ENCODE measurements at places on chromosomes 2 and 18.
A peak's percentile ranks its signal among the peaks of the same experiment; 100 is the strongest.

DNA sequence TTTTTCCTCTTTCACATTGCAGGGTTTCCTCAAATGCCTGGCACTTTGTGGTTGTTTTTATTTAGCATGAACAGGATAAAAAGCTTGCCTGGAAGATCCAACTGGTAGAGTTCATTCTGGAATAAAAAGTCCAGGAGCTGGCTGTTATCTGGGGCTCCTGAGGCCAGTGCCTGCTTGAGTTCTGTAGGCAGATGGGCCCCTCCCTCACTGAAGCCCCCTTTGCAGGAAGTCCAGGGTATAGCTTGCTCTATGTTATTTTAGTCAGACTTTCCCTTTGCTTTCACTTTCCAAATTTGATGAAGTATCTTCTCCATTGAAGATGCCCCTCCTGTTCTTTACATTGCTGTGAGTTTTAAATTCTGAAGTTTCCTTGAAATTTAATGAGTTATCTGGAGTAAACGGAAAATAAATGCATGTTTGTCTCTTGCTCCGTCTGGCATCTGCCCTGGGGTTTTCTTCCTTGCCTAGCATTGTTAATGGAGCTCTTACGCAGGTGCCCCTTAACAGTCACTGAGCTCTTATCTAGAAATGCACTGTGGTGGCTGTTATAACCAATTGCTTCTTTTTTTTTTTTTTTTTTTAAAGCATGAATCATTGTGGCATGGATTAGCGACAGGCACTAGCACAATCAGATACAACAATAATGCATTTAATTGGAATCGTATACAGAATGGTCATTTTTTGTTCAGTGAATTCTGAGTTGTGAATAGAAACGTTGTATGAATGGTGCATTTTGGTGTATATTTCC lies 27.0 kb upstream of the LPIN1 start:
- peak; percentile 35 for DNase-seq

DNA sequence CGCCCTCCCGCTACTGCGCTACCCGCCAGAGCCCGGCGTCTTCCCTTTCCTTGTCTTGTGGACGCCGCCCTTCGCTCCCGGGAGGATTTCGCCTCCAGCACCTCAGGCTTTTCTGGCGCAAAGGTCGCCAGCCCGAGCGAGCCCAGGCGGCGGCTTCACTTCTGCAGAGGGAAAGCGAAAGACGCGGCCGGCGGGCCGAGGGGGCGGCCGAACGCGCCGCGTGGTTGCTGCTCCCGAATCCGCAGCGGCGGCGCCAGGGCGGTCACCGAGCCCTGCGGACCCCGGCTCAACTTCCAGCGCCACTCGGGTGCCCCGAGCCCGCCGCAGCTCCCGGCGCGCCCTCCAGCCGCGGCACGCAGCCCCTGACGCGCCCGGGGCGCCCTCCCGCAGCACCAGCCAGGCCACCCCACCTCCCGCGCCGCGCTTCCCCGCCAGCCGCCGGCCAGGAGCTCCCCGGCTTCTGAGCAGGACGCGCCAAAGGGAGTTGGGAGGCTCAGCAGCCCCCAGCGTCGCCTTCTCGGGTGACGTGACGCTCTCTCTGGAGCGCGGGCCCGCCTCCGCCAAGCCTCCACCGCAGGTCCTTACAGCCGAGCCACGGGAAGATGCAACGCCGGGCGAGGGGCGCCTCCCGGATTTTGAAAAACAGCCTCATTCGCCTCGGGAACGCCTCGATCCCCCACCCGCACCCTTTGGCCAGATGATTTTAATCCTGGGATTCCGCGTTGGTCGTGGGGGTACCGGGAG lies 84.9 kb upstream of the EPB41L3 start:
- DNase-seq: peak; percentile 13

GRCh38 chr2:221969087-221969829 lies 329.5 kb downstream of the PAX3 start:
- peak; percentile 42 for DNase-seq

- no peak for DNase-seq
Observed at GRCh38 chr2:157489983-157490382, 46.1 kb upstream of the CYTIP start.

- no peak for DNase-seq
Observed at GRCh38 chr2:174591740-174592139, 5.9 kb downstream of the WIPF1 start.

DNA sequence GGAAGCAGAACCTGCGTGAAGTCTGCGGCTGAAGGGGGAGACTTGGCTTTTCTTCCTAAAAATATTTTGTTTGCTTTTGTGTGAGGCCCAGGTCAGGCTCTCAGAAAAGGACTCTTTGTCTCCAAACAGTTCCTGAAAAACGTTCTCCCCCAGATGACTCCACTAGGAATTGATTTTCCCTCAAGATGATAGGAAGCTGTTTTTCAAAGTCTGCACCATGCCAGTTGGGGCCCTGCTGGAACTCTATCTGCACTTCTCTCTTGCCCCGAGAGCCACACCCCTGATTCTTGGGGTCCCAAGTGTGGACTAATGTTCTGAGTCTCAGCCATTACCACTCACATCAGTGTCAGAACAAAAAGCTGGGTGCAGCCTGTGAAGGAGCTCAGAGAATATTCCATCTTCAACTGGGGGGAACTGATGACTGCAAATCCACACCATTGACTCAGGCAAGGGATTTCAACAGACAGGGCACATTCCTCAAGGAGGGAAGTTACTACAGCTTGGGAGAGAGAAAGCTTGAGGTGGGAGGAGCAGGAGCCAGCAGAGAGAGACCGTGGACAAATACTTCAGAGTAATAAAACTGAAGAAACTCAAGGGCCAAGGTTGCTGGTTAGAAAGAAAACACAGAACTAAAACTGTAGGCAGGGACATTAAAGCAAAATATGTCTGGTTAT lies 768.3 kb downstream of the RNF144A start:
- peak; percentile 20 for DNase-seq

- DNase-seq: no peak
Observed at GRCh38 chr2:88932686-88933085, 241.2 kb downstream of the RPIA start.

DNA sequence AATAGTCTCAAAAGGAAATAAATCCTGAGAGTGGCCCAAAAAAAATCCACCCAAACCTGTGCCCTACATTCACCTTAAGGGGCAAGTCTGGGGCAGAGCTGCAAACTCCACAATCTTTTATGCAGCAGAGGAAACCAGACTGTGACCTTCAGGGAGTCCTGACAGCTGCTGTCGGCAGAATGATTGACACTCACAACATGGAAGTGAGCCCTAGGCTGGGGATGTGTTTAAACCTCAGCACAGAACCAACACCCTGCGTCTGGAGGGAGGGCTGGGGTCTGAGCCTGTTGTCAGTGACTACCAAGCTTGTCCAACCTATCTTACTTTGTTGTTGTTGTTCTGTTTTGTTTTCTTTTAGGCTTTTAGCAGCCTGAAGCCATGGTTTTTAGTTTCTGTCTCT lies 39.6 kb downstream of the CRACDL start:
- no peak for DNase-seq

DNA sequence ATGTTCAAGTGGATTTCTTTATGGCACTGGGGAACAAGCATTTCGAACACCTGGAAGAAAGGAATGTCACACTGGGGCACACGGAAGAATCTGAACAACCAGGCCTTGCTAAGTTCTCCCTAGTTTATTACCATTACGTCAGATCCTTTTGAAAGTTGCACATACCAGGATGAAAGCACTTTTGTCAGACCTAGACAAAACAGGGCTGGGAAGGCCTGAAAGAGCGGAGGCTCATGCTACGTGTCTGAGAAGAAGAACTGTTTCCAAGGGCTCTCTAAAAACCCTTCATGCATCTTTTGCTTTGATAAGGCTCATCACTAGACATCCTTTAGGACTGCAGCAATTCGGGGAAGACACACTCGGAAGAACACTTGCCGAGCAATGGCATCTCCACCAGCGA lies 15.4 kb upstream of the SLC25A52 start:
- DNase-seq: no peak

GRCh38 chr18:22114526-22115321 lies 54.7 kb upstream of the GATA6 start:
- no peak for DNase-seq

GRCh38 chr2:96602330-96602823 lies 35.7 kb downstream of the KANSL3 start:
- no peak for DNase-seq

GRCh38 chr2:16281451-16282335 lies 341.3 kb downstream of the MYCN start:
- DNase-seq: peak; percentile 41

DNA sequence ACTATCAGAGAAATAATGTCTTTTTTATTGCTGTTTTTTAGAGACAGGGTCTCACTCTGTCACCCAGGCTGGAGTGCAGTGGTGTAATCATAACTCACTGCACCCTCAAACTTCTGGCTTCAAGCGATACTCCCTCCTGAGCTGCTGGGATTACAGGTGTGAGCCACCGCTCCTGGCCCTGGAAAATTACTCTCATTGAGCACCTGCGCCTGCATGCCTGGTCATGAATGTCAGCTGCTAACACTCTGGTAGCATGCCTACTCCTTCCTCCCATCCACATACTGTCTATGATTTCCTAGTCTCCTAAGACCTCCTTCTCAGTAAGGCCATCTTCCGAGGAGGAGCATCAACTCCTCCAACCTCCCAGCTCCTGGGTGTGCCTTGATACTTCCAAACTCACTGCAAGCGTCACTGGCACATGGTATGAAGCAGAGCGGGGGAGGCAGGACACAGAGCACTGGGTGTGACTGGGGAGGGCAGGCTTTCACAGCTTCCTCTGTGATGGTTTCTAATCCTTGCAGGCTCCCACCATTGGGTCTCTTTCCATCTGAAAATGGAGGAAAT lies 1.6 kb upstream of the MAP2 start:
- DNase-seq: no peak

GRCh38 chr2:191521608-191522208 lies 156.2 kb upstream of the NABP1 start:
- DNase-seq: peak; percentile 37

DNA sequence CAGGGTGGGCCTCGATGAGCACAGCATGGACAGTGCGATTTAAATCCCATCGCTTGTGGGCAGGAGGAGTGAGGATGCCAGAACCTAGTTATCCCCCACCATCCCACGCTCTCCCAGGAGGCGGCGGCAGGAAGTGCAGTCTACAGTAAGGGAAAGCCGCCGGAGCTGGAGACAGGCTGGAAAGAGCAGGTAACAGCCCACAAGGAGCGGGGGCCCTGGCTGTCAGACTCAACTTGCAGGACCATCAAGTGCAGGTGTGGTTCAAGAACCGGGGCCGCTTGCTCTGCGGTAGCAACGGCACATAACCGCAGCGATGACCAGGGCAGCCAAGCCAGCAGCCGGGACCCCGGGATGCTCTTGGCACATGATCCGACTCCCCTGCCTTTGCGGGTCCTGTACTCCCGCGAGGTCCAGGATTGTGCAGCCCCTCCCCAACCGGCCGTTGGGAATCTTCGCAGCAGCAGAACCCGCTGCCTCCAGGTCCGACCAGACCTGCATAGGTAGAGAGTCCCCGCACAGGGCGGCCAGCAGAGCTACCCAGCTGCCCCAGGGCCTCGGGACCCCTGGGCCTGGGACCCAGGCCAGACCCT lies 82.1 kb downstream of the BIN1 start:
- no peak for DNase-seq

DNA sequence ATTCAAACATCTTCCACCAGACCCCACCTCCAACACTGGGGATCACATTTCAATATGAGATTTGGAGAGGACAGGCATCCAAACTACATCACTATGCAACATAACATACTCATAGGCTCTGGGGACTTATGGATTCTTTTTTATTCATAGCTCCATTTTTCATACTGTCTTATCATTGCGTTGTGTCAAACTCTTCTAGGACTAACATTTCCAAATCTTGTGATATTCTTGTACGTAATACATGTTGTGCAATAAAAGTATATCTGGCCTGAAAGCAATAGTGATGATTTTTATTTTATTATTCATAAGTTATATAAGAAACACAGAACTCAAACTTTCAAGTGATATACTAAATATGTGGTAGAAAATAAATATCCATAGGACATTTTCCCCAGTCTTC lies 60.6 kb upstream of the ACTR3 start:
- DNase-seq: no peak

DNA sequence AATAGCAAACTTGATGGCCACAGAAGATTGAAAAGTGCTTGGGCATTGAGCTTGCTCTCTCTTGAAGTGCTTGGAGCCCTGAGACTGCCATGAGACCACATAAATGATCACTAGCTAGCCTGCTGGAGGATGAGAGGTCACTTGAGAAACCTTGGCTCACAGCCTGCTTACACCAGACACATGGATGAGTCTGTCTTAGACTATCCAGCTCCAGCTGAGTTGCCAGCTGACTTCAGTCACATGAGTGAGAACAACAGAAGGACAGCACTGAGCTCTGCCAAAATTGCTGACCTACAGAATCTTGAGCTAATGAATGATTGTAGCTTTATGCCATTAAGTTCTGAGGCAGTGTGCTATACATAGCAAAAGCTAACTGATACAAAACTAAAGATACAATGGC lies 18.1 kb downstream of the NABP1 start:
- peak; percentile 61 for DNase-seq

DNA sequence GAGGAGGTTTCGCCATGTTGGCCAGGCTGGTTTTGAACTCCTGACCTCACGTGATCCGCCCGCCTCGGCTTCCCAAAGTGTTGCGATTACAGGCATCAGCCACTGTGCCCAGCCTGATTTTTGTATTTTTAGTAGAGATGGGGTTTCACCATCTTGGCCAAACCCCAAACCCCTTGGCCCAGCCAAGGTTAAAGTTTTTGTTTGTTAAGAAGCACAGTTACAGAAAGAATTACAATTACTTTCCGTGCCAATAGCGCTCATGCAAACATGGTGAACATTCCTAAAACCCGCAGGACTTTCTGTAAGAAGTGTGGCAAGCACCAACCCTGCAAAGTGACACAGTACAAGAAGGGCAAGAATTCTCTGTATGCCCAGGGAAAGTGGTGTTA lies 26.1 kb downstream of the ITSN2 start:
- no peak for DNase-seq

DNA sequence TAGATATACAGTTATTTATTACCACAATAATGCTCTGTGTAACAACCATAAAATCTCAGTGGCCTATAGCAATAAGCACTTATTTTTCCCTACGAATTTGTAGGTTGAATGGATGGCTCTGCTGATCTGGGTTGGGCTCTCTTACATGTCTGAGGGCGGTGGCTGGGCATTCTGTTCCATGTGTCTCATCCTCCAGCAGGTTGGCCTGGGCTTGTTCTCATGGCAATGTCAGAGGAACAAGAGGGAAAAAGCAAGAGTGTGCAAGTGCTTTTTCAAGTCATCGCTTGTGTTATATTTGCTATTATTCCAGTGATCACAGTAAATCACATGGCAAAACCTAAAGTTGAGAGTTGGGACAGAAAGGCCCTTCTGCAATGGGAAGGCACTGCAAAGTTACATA lies 30.4 kb upstream of the MYO3B start:
- DNase-seq: no peak

GRCh38 chr2:43612944-43613343 lies 17.1 kb upstream of the THADA start:
- no peak for DNase-seq

GRCh38 chr2:68330691-68331090 lies 10.9 kb upstream of the CNRIP1 start:
- no peak for DNase-seq
